ENCODE measurements at places on chromosomes 6 and 20.

DNA sequence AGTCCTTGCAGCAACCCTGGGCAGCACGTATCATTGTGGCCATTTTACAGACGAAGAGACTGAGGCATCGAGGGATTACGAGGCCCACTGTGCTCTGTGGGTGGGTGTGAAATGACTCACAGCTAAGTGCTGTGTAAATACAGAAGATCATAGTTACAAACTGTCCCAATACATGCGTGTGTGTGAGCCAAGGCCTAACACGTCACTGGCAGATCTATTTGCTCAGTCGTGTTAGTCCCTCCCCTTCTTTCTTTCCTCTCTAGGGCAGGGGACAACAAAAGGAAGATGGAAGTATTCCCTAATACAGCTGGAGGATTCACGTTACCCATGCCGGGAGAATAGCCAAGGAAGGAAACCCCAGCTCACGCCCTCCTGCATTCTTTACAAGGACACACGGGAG, 175.9 kb downstream of the CDC5L start:
- no peak for DNase-seq

DNA sequence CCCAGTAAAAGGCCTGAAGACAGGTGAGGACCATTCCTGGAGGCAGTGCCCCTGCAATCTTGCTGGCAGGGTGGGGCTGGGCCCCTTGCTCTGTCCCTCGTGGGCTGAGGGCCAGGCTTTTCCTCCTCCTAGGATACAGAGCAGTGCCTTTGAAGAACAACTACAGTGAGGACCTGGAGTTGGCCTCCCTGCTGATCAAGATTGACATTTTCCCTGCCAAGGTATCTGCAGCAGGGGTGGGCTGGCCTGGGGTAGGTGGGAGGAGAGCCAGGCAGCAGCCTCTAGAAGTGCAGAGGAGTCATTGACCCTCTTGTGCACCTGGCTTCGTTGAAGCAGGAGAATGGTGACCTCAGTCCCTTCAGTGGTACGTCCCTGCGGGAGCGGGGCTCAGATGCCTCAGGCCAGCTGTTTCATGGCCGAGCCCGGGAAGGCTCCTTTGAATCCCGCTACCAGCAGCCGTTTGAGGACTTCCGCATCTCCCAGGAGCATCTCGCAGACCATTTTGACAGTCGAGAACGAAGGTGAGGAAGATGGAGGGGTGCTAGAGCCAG, 36.5 kb downstream of the PLCG1 start:
- no peak for DNase-seq

- DNase-seq: no peak
Measured at GRCh38 chr6:6655805-6656251, 67.3 kb downstream of the LY86 start.

GRCh38 chr6:43621078-43621835, 7.8 kb downstream of the GTPBP2 start:
- DNase-seq: no peak

DNA sequence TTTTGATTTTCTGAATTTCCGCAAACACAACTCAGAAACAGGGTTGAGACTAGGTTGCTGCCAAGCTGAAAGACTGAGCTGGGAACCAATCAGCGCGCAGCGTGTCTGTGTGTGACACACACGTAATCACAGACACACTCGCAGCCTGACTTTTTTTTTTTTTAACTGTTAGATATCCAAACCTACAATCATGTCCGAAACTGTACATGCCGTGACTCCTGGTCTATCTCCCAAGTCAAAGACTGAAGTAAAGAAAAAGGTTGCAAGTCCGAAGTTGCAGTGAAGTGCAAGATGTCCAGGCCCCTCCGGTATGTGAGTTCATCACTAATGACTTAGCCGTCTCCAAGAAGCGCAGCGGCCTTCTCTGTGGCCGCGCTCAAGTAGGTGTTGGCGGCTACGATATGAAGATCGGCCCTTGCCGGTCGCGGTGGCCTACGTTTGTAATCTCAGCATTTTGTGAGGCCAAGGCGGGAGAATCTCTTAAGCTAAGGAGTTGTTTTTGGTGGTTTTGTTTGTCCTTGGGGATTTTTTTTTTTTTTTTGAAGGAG, 108.2 kb downstream of the HFE start:
- peak; percentile 91 for DNase-seq

DNA sequence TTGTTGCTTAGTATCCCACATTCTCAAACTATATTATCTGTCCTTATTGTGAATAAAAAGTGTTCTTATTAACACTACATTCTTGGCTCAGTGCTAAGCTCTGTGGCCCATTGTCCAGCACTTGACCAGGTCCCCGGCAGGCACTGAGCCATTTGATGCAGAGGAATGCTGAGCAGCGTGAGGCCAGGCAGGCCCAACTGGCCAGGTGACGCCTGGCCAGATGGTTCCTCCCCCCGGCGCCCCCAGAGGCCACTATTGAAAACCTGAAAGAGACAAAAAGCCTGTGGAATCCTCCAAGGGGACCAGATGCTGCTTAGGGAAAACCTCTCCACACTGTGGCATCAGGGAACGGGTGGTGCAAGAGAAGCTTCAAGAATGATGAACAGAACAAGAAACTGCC, 597.5 kb upstream of the JAG1 start:
- DNase-seq: no peak

- DNase-seq: no peak
Measured at GRCh38 chr6:21771626-21772320, 178.2 kb downstream of the SOX4 start.

- peak; percentile 54 for DNase-seq
Measured at GRCh38 chr6:44221291-44221960, 2.0 kb upstream of the SLC29A1 start.

GRCh38 chr20:33674294-33675135, at the start of gene NECAB3:
Gene NECAB3 (minus strand): TSS chr20:33674428. CDS start chr20:33674352, 76 bp downstream.
- no peak for DNase-seq

- no peak for DNase-seq
Measured at GRCh38 chr20:59770270-59770669, 163.2 kb downstream of the SYCP2 start.

GRCh38 chr6:54244430-54244829, 63.8 kb upstream of the TINAG start:
- DNase-seq: no peak

- no peak for DNase-seq
Measured at GRCh38 chr6:44820321-44820720, 432.8 kb downstream of the CDC5L start.

- DNase-seq: no peak
Measured at GRCh38 chr6:44268095-44268628, 2.1 kb upstream of the TMEM151B start.

- DNase-seq: no peak
Measured at GRCh38 chr20:5090191-5090590, 29.6 kb downstream of the PCNA start.

- no peak for DNase-seq
Measured at GRCh38 chr20:9572670-9573069, 58.3 kb downstream of the LAMP5 start.

GRCh38 chr20:57391439-57392301, 474 bp downstream of the RBM38 start:
- no peak for DNase-seq

DNA sequence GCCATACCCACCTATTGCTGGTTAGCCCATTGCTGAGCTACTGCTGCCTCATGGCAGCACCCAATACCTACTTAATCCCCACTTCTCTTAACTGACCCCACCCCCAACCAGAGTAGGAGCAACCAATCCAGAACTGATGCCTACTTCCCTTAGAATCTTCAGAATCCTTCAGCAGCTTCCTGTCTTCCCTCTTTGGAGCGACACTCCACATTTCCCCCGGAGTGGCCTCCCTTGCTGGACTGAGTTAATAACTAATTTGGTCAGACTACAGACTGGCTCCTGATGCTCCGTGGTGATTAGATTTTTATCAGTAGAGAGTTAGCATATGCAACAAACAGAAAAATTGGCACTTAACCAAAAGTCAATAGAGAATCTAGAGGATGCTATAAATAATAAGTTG, 51.2 kb upstream of the UBR2 start:
- no peak for DNase-seq

- DNase-seq: no peak
Measured at GRCh38 chr6:44071670-44072451, 55.4 kb downstream of the MRPL14 start.

GRCh38 chr6:106163446-106163965, 77.4 kb downstream of the PRDM1 start:
- DNase-seq: no peak

DNA sequence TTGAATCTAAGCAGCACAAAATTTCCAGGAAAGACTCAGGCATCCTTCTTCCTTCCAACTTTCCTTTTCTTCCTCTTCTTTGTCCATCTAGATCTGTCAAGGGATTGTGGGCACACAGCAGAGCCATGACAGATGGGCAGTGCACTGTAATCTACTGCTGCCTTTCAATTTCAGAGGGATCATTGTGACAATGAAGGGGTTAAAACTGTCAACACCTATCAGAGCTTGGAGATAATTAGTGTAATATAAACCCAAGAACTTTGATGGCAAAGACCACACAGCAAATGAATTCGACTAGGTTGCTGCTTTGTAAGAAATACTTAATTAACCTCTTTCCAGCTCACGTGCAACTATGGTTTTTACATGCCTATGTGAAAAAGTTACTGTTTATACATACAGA, 55.0 kb downstream of the SAMD5 start:
- DNase-seq: no peak

DNA sequence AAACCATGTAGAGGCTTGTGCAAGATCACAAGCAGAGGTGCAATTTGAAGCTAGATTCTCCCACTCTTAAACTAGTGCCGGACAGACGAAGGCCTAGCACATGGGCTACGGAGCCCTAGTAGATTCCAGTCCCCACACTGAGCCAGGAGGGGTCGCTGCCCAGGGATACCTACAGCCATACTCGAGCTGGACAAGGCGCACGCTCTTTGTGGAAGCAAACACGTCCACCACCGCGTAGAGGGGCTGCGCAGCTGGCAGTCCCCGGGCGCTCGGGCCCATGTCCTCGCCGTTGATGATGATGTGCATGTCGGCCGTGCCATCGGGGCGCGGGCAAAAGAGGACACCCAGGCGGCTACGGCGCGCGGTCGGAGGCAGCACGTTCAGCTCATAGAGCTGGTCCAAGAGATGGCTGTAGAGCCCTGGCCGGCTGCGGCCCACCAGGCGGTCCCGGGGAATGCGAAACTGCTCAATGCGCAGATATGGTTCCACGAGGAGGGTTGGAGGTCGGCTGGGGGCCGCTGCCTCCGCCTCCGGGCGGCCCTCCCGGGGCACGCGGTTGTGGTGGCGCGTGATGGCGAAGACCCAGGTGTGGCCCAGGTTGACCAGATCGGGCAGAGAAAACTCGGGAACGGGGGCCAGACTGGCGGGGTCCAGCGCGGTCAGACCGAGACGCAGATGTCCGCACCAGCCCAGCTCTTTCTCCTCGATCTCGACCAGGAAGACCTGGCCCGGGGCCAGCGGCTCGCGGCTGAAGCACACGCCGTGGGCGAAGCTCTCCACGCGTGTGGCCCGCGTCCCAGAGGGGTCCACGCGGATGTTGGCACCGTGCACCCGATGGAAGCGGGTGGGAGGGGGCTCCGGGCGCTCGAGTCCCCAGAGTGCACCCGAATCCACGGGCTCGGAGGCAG, 677 bp downstream of the NEURL2 start:
- peak; percentile 60 for DNase-seq

DNA sequence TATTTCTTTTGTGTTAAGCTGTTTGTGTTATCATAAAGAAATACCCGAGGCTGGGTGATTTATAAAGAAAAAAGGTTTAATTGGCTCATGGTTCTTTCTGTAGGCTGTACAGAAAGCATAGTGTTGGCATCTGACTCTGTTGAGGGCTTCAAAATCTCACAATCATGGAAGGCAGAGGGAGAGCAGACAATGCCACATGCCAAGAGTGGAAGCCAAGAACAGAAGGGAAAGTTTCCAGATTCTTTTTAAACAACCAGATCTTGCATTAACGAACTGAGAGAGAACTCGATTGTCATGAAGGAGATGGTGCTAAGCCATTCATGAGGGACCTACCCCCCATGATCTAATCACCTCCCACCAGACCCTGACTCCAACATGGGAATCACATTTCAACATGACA, 290.1 kb downstream of the BMP2 start:
- no peak for DNase-seq

DNA sequence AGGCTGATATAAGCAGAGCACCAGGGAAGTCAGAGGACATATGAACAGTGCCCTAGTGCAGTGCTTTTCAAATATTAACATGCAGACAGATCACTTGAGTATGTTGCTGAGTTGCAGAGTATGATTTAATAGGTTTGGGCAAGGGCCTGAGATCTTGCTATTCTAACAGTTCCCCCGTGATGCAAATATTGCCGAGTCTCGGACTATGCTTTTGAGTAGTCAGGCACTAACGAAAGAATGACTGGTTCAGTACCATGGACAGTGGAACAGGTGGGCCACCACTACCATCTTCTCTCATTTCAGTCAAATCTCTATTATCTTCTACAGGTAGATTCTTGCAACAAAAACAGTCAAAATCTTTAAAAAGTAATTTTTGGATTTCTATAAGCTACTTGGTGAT, 3.7 kb upstream of the TMEM200A start:
- no peak for DNase-seq

Data from glomerular endothelial cell (primary cell).